ENCODE measurements at places on chromosomes 5 and 9. TPM values are rescaled to one million over a fixed set of nuclear protein-coding genes. Genes with fewer than 3 reads are reported as not detected.

- H3K27me3 ChIP-seq: no peaks in the 10 kb centered on the region
- no peak overlapping the region for H3K4me3 ChIP-seq
- H3K4me1 ChIP-seq: peaks cover 4% of the 10 kb centered on the region
- no peak overlapping the region for H3K27ac ChIP-seq
- DNase-seq: no peak
These were observed 1711.9 kb upstream of the CDH9 start for GRCh38 chr5:28750251-28750650.

Gene LCNL1
- 5.5 TPM for total RNA-seq

- no peaks in the 10 kb centered on the region for H3K36me3 ChIP-seq
- no peaks in the 10 kb centered on the region for H3K27me3 ChIP-seq
- H3K27ac ChIP-seq: no peak overlapping the region
These were observed 36.8 kb upstream of the STARD4 start for GRCh38 chr5:111548992-111549649.

Gene TXNDC8
- total RNA-seq: not detected

DNA sequence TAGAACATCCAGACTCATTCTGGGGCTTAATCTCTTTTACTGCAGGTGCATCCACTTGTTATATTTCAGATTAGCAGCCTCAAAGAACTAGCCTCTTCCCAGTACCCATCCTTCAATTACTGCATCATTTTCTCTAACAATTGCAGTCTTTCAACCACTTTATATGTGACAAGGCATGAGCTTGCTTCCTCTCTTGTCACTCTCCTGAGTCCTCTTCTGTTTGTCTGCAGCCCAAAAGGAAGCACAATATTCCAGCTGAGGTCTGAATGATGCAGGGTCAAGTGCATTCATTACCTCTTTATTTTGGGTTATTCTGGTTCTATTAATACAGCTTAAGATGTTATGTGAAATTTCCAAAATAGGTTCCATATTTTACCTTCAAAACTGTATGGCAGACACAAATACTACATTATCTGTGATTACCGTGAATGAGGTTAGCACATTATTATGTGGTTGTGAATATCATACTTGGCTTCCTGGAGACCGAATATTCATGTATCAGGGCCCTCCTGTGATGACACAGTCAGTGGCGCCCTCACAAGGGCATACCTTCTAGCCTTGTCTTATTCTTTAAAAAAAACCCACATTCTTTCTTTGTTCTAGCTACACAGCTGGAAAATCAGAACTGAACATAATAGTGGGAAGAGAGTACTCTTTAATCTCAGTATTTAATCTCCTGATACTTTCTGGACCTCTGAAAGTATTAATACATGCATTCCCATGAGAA lies 323.8 kb downstream of the PDE4D start:
- H3K4me1 ChIP-seq: peaks cover 5% of the 10 kb centered on the region
- H3K4me3 ChIP-seq: no peak overlapping the region
- H3K36me3 ChIP-seq: peaks cover 21% of the 10 kb centered on the region
- no peaks in the 10 kb centered on the region for H3K27me3 ChIP-seq
- DNase-seq: no peak

DNA sequence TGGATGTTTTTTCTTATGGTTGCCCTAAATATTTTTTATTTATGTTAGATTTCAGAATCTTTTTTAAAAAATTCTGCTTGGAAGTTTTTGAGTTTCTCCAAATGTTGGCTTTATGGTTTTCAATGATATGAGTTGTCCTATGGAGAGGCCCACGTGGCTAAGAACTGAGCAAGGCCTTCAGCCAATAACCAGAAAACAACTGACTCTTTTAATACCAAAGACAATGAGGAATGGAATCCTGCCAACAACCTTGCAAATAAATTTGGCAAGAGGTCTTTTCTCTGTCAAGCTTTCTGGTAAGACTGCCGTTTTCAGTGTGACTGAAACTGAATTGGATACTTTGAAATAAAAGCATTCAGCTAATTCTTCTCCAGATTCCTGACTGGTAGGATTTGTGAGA lies 1740.1 kb upstream of the WWC1 start:
- H3K36me3 ChIP-seq: no peaks in the 10 kb centered on the region
- peaks cover 4% of the 10 kb centered on the region for H3K4me1 ChIP-seq
- H3K27me3 ChIP-seq: no peaks in the 10 kb centered on the region

- H3K4me3 ChIP-seq: no peak overlapping the region
- H3K36me3 ChIP-seq: peaks cover 26% of the 10 kb centered on the region
- peaks cover 23% of the 10 kb centered on the region for H3K4me1 ChIP-seq
- no peak for DNase-seq
- H3K27ac ChIP-seq: peak overlapping the region; percentile 47
- no peaks in the 10 kb centered on the region for H3K27me3 ChIP-seq
These were observed 19.0 kb downstream of the ABL1 start for GRCh38 chr9:130854092-130854491.

- H3K4me3 ChIP-seq: no peak overlapping the region
- H3K27ac ChIP-seq: no peak overlapping the region
- peaks cover 16% of the 10 kb centered on the region for H3K27me3 ChIP-seq
- H3K4me1 ChIP-seq: no peaks in the 10 kb centered on the region
- DNase-seq: no peak
- no peaks in the 10 kb centered on the region for H3K36me3 ChIP-seq
These were observed 56.7 kb downstream of the LHX2 start for GRCh38 chr9:124068251-124068650.

GRCh38 chr5:137128012-137128411 lies 371.1 kb downstream of the SPOCK1 start:
- no peak overlapping the region for H3K27ac ChIP-seq
- no peak for DNase-seq
- H3K4me3 ChIP-seq: no peak overlapping the region
- H3K4me1 ChIP-seq: no peaks in the 10 kb centered on the region

Gene SLC6A19
- not detected for total RNA-seq

Gene IFNA2
- 0.34 TPM for total RNA-seq

Gene PCDHA1
- total RNA-seq: not detected

DNA sequence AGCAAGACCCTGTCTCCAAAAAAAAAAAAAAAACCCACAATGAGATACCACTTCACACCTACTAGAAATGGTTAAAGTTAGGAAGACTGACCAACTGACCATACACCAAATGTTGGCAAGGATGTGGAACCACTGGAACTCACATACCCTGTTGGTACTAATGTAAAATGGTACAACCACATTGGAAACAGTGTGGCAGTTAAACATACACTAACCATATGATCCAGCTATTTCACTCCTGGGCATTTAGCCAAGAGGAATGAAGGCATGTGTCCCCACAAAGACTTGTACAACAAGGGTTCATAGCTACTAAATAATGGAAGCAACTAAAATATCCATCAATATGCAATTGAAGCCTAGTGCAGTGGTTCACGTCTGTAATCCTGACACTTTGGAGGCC lies 21.3 kb downstream of the NAIF1 start:
- peak overlapping the region; percentile 83 for H3K27ac ChIP-seq
- peaks cover 43% of the 10 kb centered on the region for H3K4me1 ChIP-seq
- H3K27me3 ChIP-seq: no peaks in the 10 kb centered on the region

Gene LECT2
- total RNA-seq: not detected

- H3K4me1 ChIP-seq: peaks cover 7% of the 10 kb centered on the region
- H3K27me3 ChIP-seq: no peaks in the 10 kb centered on the region
- no peak overlapping the region for H3K4me3 ChIP-seq
- DNase-seq: no peak
These were observed 431.3 kb downstream of the SPATA31D1 start for GRCh38 chr9:82419696-82420486.

Gene PCDHGA7
- 0.38 TPM for total RNA-seq

Gene ENTPD2
- 5.2 TPM for total RNA-seq

- no peaks in the 10 kb centered on the region for H3K36me3 ChIP-seq
- H3K4me1 ChIP-seq: peaks cover 30% of the 10 kb centered on the region
- no peak overlapping the region for H3K4me3 ChIP-seq
These were observed 146.9 kb downstream of the KIAA0825 start for GRCh38 chr5:94471521-94471920.

DNA sequence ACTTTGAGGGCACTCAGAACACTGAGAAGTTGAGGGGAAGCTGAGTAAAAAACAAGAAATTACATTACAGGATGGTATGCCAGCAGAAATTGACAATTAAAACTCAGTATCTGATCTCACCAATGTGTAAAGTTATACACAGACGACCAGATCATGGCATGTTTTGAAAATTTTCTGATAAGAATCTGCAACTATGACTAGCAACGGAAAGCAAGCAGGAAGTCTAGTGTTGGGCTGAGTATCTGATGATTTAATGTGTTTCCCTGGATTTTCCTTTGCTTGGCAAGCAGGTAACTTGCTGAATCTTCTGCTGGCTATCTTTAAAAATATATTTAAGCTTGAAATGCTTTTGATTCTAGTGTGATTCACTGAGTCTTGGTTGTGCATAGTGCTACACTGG lies 5.2 kb upstream of the GCNT4 start:
- H3K27me3 ChIP-seq: peaks cover 15% of the 10 kb centered on the region
- peaks cover 23% of the 10 kb centered on the region for H3K4me1 ChIP-seq
- no peak overlapping the region for H3K4me3 ChIP-seq
- no peak for DNase-seq

GRCh38 chr9:104783588-104783987 lies 19.7 kb downstream of the NIPSNAP3B start:
- no peaks in the 10 kb centered on the region for H3K4me1 ChIP-seq
- H3K27me3 ChIP-seq: no peaks in the 10 kb centered on the region
- no peak overlapping the region for H3K27ac ChIP-seq
- DNase-seq: no peak
- peaks cover 35% of the 10 kb centered on the region for H3K36me3 ChIP-seq

Gene PDE8B
- total RNA-seq: 4.8 TPM

Gene ANKRD31
- total RNA-seq: 1.4 TPM

Gene SLC27A6
- 28.4 TPM for total RNA-seq

Gene NEUROG1
- total RNA-seq: not detected

GRCh38 chr5:110072651-110073050 lies 382.9 kb downstream of the MAN2A1 start:
- DNase-seq: no peak
- H3K4me1 ChIP-seq: no peaks in the 10 kb centered on the region
- H3K27ac ChIP-seq: no peak overlapping the region
- no peak overlapping the region for H3K4me3 ChIP-seq

GRCh38 chr5:159765135-159765433 lies 151.2 kb upstream of the ADRA1B start:
- H3K27me3 ChIP-seq: no peaks in the 10 kb centered on the region
- DNase-seq: no peak

DNA sequence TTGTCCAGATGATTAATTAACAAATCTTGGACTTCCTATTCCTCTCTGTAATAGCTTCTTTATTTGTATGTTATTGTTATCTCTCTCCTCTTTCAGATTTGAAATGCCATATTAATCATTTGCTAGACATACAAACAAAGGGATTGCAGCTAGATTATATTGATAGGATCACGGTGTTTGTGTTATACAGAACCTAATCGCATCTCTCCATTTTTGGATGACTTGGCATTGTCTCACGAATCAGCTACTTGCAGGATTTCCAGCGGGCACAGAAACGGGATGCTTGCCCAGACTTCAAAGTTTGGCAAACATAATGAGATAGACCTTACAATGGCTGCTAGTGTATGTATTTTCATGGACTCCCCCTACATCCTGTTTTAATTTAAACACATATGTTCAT lies 368.1 kb downstream of the TLE4 start:
- no peak overlapping the region for H3K4me3 ChIP-seq
- H3K36me3 ChIP-seq: no peaks in the 10 kb centered on the region
- H3K27ac ChIP-seq: no peak overlapping the region
- no peaks in the 10 kb centered on the region for H3K27me3 ChIP-seq

Gene MSMP
- not detected for total RNA-seq

DNA sequence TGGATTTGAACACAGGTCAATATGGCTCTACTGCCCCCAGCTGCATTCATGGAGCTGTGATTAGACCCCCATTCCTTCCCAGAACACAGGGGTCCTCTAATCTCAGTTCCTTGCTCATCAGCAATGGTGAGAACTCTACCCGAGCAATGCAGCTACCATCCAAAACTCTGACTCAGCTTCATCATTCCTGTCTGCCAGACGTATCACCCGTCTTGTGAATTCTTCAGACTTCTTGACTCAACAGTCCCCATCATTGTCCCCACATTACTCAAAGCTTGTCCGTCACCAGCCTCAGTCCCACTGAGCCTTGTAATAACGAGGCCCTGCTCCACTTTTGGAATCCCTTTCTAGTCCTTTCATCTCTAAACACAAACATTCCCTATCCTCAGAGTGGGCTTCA lies 36.3 kb upstream of the STX17 start:
- no peaks in the 10 kb centered on the region for H3K36me3 ChIP-seq
- H3K4me3 ChIP-seq: no peak overlapping the region
- no peaks in the 10 kb centered on the region for H3K4me1 ChIP-seq
- H3K27me3 ChIP-seq: no peaks in the 10 kb centered on the region

- no peak overlapping the region for H3K27ac ChIP-seq
- no peaks in the 10 kb centered on the region for H3K36me3 ChIP-seq
- no peak for DNase-seq
- H3K4me1 ChIP-seq: no peaks in the 10 kb centered on the region
- no peaks in the 10 kb centered on the region for H3K27me3 ChIP-seq
These were observed 594.0 kb downstream of the HINT1 start for GRCh38 chr5:130571076-130571475.

DNA sequence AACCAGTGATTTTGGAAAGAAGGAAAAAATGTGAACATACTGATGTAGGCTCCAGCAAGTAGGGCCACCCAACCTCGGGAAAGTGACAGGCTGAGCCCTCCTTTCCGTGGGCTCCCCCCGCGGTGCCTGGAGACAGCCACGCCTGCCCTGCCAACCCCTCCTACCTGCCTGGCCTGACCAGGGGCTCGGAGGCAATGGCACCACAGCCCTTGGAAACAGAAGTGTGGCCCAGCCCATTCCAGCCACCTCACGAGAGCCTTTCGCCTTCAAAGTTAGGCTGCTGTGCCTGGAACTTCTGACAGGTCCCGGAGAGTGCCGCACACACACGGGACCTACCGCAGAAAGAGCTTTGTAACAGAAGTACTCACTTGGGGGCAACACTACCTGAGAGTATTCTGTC lies 49.5 kb upstream of the LRRC14B start:
- no peaks in the 10 kb centered on the region for H3K4me1 ChIP-seq
- no peaks in the 10 kb centered on the region for H3K27me3 ChIP-seq
- no peak overlapping the region for H3K27ac ChIP-seq
- H3K36me3 ChIP-seq: peaks cover 28% of the 10 kb centered on the region
- no peak for DNase-seq

GRCh38 chr5:94932259-94932658 lies 313.8 kb downstream of the SLF1 start:
- no peaks in the 10 kb centered on the region for H3K36me3 ChIP-seq
- no peak overlapping the region for H3K27ac ChIP-seq
- H3K27me3 ChIP-seq: no peaks in the 10 kb centered on the region
- H3K4me1 ChIP-seq: peaks cover 13% of the 10 kb centered on the region
- DNase-seq: no peak
- no peak overlapping the region for H3K4me3 ChIP-seq

- peak overlapping the region; percentile 76 for H3K4me3 ChIP-seq
- no peaks in the 10 kb centered on the region for H3K36me3 ChIP-seq
- no peak for DNase-seq
- H3K27ac ChIP-seq: peak overlapping the region; percentile 96
- no peaks in the 10 kb centered on the region for H3K27me3 ChIP-seq
- H3K4me1 ChIP-seq: peaks cover 62% of the 10 kb centered on the region
These were observed 679 bp downstream of the B4GALT1 start for GRCh38 chr9:33166231-33167083.

GRCh38 chr5:158492841-158493242 lies 606.9 kb downstream of the EBF1 start:
- DNase-seq: no peak
- H3K36me3 ChIP-seq: no peaks in the 10 kb centered on the region
